Stimulated activated memory B cell treated with anti-CD40 and anti-IgM and Interleukin-4, amounts not matched to agents 10 μg/mL and 1 μg/mL and 100 μg/mL, for 72 hours (primary cell): ENCODE measurements at places on chromosomes 6 and 20.

GRCh38 chr20:24829649-24830370 lies 119.3 kb upstream of the CST7 start:
- no peak for ATAC-seq

DNA sequence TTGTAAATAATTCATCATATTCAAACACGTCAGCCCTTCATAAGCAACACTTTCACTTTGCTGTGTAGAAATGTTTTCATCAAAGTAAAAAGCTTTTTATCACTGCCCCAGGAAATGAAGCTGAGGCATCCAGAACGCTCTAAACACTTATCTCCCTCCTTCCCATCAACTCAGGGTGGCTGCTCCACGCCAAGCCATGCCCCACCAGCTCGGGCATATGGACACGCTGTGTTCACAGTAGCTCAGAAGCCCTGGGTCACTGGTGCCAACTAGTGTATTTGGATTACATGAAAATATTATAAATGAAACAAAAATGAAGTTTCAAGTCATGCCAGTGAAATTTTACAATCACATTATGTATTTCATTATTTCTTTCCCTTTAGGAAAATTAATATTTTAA lies 10.3 kb downstream of the PDE10A start:
- no peak for ATAC-seq

DNA sequence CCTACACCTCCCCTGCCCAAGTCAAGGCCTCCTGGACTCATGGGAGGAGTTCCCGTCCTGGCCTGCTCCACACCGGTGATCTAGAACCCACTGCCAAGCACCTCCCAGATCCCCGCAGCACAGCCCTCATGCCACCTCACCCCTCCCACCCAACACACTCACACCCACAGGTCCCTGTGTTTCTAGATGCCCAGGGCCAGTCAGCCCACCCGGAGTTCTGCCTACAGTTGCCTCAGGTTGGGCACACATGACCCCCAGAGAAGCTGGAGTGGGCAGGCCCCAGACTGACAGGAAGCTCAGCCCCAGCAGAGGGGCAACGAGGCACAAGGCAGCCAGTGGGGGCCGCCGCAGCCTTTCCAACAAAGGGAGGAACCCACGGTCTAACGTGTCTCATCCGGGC lies 29.6 kb downstream of the RRBP1 start:
- ATAC-seq, result no peak

DNA sequence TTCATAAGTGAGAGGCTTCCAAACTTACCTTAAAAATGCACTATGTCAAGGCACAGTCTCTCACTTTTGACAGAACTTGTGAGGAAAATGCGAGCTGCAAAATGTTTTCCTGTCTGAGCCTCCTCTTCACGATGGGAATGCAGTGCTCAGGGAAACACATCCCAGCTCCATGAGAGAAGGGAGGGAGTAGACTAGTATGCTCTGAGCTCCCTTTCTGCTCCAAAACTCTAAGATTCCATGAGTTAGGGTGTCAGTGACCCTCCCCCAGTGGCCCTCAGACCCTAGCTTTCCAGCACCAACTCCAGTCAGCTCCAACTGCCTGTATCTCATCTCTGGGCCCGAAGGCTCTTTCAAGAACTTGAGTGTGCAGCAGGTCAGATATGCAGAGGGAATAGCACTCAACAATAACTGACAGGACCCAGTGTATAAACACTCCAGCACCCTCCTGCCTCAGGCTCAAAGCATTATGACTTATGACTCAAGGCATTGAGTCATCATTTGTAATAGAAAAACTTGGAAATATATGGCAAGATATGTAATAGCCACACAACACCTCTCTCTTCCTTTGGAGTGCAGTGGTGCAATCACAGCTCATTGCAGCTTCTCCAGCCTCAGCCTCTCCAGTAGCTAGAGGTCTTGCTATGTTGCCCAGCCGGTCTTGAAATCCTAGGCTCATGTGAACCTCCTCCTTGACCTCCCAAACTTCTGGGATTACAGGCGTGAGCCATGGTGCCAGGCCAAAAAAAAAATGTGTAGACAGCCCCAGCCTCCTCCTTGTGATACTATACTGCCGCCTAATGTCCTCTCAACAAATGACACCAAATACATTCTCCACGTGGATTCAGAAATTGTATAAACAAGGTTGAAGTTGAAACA lies 16.7 kb upstream of the ENTPD6 start:
- no peak for ATAC-seq

GRCh38 chr6:108251252-108251651 lies 9.6 kb downstream of the SNX3 start:
- ATAC-seq, result no peak

GRCh38 chr20:4665591-4665990 lies 56.1 kb upstream of the PRND start:
- ATAC-seq, result no peak

DNA sequence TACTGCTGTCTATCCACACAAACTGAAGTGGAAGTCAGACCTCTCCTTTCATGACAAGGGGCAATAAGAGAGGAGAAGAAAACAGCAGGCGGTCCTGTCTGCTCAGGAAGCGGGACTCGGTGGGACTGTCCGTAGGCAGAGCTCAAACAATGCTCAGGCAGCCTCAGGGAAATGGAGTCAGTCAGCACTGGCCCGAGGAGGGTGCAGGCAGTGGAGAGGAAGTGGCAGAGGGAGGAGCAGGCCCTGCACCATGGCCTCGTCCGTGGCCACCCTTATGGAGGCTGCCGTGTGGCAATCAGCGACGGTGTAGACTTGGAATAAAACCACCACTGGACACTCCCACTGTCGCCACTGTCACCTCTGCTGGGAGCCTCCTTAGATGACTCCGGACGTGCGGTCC lies 19.6 kb downstream of the FOXC1 start:
- no peak for ATAC-seq
